ENCODE measurements at places on chromosomes 3 and 15.

GRCh38 chr3:71955240-71956068 is 170.5 kb upstream of the PROK2 start:
- peak; percentile 13 for DNase-seq

- no peak for DNase-seq
Observed at GRCh38 chr3:186290796-186291195, 71.2 kb downstream of the DGKG start.

DNA sequence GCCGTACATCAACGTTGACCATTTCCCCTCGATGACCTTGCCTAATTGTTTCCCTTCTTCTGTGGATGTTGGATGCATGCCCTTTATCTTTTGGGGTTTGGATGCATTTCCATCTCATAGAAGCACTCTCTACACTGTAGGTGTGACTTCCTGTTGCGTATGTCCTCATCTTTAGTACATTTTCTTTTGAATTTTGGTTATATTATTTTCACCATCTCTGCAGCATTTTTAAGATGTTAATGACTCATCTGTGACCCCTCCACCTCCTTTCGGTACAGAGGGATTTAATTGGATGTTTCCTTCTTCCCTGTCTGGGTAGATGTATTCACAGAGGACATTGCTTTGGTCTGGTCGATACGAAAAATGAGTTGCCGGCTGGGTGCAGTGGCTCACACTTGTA is 172.1 kb downstream of the APBA2 start:
- DNase-seq, result no peak

DNA sequence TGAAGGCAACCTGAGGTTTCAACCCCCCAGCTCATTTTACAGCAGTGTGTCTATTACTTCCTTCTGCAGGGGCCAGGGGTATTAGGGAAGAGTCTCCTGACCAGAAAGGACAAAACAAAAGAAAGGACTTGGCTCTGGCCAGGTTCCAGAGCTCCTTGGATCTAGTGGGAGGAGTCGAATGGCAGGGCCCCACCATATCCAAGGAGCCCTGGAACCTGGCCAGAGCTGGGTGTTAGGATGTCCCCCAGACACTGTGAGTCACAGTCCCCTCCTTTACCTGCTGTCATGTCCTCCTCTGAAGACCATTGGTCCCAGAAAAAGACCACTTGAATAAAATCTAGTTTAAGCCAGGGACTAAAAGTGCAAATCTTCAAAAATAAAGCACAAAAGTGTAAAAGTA is 113.2 kb downstream of the EEFSEC start:
- no peak for DNase-seq

DNA sequence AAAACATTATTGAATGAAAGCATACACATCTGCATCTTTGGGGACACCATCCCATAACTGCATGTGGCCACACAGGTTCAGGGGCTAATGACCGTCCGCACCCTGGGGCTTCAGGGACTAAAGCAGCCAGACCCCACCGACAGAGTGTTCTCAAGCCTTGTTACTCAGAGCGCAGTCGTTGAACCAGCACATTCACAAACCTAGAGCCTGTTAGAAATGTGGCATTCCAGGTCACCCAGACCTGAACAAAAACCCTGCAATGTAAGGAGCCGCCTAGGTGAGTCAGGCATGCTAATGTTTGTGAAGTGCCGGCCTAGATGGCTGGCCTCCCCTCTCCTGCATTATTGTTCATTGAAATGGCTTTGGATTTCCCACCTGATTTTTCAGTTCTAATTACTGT is 52.3 kb upstream of the HACD2 start:
- no peak for DNase-seq

GRCh38 chr3:28982906-28983305 is 298.0 kb upstream of the RBMS3 start:
- DNase-seq, result no peak

- DNase-seq, result peak; percentile 40
Observed at GRCh38 chr3:136734382-136735070, 17.7 kb downstream of the STAG1 start.

DNA sequence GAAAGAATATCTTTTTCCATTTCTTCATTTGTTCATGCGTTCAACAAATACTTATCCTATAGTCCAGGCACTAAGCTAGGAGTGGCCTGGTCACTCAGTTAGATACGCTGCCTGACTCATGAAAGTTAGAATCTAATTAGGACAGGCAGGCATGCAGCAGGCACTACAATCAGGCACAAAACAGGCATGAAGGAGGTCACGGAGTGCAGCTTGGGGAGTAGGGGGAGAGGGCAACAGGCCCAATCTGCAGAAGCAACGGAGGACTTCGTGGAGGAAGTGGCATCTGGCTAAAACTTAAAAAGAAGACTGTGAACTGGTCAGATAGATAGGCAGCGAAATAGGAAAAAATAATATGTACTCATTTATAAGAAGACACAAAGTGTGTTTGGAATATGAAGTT is 420.9 kb downstream of the MAGI1 start:
- no peak for DNase-seq

GRCh38 chr3:8869613-8870012 is 93.7 kb downstream of the RAD18 start:
- DNase-seq, result no peak

DNA sequence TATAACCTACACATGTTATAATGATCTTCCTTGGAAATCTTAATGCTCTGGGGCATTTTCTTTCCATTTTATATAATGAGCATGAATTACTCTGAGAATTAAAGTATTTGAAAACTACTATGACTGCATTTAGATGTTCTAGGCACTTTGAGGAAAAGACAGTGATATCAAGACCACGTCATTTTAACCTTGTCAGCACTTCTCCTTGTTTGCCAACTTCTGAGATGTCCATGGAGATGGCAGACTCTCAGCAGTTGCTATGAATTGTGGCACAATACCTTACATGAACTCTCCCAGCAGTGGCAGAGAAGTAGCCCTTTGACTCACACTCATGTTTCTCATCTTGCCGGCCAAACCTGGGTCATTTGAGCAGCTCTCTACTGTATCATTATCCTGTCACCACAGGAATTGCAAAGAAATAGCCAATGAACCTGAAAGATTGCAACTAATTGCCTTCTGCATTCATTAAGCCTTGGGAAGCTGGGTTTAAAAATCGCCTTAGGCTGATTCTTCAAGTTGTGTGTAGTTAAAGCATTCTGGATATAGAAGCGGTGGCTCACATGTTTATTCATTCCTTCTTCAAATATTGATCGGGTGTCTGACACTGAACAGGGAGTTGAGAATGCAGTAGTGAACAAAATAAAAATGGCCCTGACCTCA is 272.2 kb upstream of the CFAP20DC start:
- no peak for DNase-seq

DNA sequence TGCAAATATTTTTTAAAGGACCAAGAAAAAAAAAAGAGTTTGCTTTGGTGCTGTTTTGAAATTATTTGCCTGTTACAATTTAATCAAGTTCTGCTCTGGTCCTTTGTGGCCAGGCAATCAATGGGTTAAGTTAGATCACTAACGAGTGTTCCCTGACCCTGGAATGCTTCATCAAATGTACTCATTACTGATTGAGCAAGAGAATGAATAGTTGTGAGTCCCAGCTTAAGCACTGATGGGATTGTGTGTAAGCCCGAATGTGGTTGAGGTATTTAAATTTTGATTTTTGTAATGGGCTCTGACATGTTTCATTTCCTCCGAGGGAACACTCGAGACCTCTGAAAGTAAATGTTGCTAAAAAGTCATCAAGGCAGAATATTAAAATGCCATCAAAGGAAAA is 699.1 kb downstream of the MCTP2 start:
- no peak for DNase-seq

GRCh38 chr15:80895091-80895490 is 94.5 kb downstream of the MESD start:
- no peak for DNase-seq

GRCh38 chr3:28699283-28699682 is 350.7 kb upstream of the AZI2 start:
- DNase-seq, result no peak

GRCh38 chr15:34047893-34048775 is 9.1 kb upstream of the AVEN start:
- DNase-seq, result no peak

- DNase-seq, result no peak
Observed at GRCh38 chr3:43418601-43419272, 132.4 kb downstream of the SNRK start.

DNA sequence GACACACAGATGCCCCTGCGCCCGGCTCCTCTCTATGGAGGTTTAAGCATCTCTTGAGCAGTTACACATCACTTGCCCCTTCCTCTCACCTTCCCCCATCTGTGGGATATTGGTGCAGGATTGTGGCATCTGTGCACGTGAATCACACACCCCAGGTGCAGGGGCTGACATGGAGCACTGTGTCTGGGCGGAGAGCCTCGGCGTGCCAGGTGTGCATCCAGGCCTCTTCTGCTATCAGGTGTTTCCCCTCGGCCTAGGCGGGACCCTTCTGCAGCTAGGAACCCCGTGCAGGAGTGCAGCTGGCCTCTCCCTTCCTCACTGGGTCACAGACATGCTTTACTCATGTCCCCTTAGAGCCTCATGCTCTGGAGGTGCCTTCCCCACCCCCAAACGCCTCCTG is 33.4 kb upstream of the MUC13 start:
- no peak for DNase-seq

GRCh38 chr3:8110966-8111798 is 390.4 kb upstream of the LMCD1 start:
- DNase-seq, result peak; percentile 55

- DNase-seq, result no peak
Observed at GRCh38 chr3:189966843-189967242, 153.9 kb downstream of the P3H2 start.

DNA sequence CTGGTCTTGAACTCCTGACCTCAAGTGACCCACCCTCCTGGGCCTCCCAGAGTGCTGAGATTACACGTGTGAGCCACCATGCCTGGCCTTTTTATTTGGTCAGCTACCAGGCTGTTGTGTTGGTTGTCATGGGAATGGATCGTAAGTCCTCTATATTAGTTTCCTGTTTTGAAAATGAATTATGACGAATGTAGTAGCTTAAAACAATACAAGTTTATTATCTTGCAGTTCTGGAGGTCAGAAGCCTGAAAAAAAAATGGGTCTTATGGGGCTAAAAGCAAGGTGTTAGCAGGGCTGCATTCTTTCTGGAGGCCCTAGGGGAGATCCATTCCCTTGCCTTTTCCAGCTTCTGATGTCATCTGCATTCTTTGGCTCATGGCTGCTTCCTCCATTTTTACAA is 25.1 kb upstream of the HERC1 start:
- DNase-seq, result peak; percentile 29

GRCh38 chr15:49830391-49830790 is 209.5 kb downstream of the DTWD1 start:
- DNase-seq, result no peak

DNA sequence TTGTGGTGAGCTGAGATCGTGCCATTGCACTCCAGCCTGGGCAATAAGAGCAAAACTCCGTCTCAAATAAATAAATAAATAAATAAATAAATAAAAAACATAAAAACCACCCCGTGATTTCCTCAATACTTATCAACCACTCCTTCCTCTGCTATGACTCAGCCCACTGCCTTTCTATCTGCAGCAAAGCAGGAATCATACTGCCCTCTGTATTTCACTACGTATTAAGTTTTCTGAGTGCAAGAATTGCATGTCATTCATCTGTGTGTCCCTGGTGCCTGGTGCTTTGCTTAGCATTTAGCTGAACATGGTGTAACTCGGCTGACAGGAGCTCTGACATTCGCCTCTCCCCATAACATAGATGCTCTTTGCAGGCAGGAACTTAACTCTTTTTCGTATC is 7.1 kb downstream of the LSG1 start:
- no peak for DNase-seq

GRCh38 chr3:50445919-50446318 is 57.5 kb downstream of the CACNA2D2 start:
- DNase-seq, result no peak

DNA sequence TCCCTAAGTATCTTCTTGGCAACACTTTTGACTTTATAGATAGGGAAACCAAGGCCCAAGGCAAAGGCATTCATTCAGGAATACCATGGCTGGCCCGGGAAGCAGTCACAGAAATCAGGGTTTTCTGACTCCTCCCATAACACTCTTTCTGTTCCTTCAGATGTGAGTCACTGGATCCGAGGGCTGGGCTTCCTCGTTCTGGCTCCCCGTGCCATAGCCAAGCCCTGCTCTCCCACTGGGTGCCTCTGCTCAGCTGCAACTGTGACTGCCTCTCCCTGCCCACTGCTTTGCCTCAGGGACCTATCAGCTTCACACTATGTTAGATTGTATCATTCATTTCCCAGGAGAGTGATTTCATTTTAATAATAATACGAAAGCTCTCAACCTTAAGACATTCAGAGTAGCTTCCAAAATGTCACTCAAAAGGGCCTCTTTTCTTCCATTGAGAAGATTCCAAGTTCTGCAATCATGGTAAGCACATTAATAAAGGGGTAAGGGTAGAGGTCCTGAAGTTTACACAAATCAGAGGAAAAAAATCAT is 50.2 kb downstream of the GABRB3 start:
- no peak for DNase-seq

GRCh38 chr15:74642734-74643664 is 27.4 kb downstream of the CLK3 start:
- no peak for DNase-seq

GRCh38 chr3:21613372-21614070 is 137.5 kb downstream of the ZNF385D start:
- no peak for DNase-seq

GRCh38 chr15:51484781-51485180 is 137.8 kb downstream of the DMXL2 start:
- DNase-seq, result no peak

GRCh38 chr3:98962951-98963350 is 61.5 kb upstream of the DCBLD2 start:
- DNase-seq, result no peak

DNA sequence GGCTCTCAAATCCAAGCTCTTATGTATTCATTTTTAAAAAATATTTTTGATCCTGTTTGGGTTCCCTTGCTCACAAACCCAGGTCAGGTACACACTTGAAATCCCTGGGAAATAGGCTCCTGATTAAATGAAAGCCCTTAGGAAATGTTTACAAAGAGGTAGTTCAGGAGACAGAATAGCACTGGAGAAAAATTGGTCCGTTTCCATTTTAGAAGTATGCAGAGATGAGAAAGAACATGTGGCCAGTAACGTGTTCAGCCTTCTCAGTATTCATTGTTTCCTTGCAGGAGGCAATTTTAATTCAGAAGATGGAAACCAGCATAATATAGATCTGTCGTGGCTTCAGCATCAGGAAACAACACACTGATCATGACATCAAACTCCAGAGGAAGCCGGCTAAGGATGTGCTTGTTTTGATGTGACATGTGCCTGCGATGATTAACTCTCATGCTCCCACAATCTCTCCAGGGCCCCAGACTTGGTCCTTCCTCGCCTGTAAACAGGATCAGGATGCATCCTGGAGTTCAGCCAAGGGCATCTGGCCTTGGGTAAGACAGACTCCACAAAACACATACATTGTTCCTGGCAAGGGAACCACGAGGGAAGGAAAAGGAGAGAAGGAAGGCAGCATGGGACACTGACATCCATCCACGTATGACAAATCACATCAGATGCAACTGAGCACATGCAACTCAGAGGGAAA is 350.5 kb upstream of the THBS1 start:
- DNase-seq, result no peak

GRCh38 chr15:69026355-69026754 is 11.9 kb downstream of the NOX5 start:
- DNase-seq, result no peak

GRCh38 chr3:66344391-66344811 is 123.6 kb downstream of the SLC25A26 start:
- no peak for DNase-seq
